Vagina (tissue), 2 donors: ENCODE measurements at places on chromosomes 7 and 10.

DNA sequence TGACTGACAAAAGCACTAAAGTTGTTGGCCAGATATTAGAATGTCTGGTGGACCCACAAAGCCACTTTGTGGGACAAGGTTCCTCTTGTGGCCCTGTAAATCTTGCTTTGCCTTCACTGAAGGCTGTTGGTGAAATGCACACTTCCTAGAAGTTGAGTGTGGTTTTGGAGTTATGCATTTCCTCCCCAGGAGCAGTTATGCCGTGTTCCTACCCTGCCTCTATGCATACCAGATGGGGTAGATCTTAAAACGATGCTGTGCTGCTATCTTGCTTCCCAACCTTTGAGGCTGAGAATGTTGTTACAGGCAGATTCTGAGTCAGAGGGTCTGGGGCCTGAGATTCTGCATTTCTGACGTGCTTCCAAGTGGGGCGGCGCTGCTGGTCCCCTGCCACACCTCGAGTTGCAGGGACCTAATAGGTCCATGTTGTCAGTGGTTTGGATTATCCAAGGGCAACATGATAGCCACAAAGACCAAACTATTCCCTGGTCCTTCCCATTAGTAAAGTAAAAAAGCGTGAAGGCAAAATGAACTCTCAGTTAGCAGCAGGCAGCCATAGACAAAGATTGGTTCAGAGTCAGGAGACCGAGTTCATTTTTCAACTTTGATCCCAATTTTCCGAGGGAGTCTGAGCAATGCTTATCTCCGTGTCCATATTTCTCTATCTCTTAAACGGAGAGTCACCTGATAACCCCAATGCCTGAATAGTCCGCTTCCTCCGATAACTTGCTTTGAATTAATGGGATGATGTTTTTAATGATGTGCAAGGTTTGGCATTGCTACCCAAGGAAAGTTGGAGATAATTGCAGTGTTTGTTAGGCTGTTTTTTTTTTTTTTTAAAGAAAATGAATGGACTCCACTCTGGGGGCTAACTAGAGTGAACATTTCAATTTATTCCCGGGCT lies 55.8 kb downstream of the CDHR3 start:
- no peak for DNase-seq

DNA sequence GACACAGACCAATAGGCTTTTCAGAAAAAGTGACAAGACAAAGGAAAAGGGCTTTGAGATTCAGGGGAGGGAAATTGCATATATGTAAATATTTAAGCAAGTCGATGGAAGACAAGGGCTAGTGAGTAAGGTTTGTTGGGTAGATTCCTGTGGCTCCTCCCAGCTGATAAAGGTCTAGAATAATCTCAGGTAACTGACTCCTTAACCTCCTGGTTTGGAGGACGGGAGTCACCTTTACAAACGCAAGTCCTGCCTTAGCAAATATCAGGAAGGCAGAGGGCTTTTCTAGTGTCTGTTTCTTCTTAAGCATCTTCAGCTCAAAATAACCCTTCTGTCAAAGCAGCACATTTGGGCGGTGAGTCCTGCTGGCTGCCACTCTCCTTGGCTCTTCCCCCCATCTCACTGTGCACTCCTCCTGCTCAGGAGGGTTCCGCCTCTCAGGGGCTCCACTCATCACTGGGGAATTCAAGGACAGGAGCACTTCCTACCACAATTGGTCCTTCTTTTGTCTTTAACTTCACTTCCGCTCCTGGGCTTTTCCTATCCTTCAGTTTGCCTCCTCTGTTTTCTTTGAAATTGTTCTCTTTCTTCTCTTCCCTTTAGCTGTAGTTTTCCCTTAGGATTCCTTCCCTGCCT lies 496.3 kb upstream of the KLF6 start:
- DNase-seq: no peak

- DNase-seq: no peak
Observed at GRCh38 chr7:158475036-158475678, 112.5 kb downstream of the PTPRN2 start.

GRCh38 chr10:24417053-24417452 lies 208.1 kb downstream of the KIAA1217 start:
- no peak for DNase-seq

DNA sequence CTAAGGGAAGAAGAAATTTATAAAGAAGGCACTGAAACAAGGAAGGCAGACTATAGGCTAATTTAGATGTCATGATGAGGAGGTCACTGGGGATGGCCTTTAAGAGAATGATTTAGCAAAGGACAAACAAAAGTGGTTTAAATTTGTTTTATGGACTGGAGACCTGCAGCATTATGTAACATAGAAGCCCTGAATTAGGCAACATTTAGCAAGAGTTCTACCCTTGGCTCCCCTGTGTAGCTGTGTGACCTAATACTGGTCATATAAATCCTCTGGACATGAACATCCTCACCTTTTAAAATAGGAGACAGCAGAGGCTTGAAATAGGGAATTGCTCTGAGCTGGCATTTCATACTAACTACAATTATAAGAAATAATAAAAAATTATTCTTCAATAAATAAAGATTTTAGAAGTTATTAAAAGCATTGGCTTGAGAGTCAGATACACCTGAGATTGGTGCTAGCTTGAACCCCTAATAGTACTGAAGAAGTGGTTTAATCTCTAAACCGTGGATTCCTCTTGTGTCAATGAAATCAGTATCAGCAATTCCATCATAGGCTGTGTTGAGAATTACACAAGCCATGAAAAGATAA lies 48.9 kb downstream of the RNLS start:
- no peak for DNase-seq

GRCh38 chr7:28856656-28857055 lies 101.5 kb downstream of the TRIL start:
- no peak for DNase-seq

DNA sequence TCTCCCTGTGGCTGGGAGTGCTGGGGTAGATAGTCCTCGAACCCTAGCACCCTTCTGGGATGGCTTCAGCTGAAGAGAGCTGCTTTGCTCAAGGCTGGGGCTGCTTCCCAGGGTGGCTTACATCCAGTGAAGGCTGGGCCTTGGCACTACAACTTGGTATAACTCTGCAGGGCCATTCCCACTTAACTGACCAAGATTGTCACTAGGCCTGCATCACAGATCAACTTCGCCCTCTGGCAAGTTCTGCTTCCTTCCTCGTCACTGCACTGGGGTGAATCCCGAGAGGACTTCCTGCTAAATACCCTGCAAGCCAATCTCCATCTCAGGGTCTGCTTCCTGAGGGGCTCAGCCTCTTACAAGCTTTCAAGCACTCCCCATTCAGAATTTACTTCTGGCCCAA lies 195.2 kb downstream of the DOCK4 start:
- DNase-seq: no peak

DNA sequence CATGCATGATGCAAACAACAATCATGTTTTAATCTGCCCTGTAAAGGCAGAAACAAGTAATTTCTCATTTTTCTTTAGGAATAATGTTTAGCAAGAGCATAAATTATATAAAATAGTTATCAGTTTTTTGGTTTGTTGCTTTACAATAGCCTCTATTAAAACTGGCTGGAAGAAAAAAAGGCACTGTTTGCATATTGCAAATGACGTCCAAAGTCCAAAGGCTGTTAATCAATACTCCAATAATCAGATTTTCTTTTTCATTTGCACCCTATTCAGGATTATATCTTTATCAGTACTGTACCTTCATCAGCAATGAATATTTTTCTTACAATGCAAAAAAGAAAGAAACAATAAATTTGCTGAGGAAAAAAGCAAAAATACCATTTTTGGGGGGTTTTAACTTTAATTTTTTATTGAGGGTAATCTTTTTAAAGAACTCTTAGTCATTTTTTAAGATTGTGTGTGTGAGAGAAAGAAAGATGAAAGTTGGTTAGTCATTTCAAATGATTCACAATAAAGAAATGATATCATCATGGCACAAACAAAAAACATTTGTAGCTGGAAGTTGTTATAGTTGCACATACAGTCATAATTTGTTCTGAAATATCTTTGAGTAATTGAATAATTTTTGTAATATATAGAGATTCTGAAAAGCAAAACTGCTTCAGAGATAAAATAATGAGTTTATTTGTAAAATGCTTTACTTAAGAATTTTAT lies 44.4 kb upstream of the AKR1C2 start:
- no peak for DNase-seq

GRCh38 chr10:125538947-125539731 lies 143.8 kb downstream of the TEX36 start:
- no peak for DNase-seq

DNA sequence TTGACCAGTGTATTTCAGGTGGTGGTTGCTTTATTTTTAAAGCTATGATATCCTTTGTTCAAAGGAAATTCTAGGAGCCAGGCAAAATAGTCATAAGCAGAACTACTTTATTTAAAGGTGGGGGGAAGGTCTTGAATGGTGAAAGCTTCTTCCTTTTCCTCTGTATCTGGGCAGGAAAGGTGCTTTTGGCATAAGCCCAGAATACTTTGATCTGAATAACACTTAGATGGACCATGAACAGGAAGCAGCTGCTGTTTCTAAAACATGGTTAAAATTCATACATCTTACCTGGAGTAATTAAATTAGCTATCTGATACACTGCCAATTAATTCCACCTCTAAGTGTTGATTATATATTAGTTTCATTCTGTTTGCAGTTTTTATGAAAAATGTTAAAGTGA lies 13.3 kb downstream of the ZNF804B start:
- DNase-seq: no peak

- no peak for DNase-seq
Observed at GRCh38 chr10:131609176-131609575, 291.6 kb upstream of the PPP2R2D start.

- DNase-seq: no peak
Observed at GRCh38 chr7:27151931-27152815, at the start of gene HOXA3. TSS of gene HOXA3 (minus strand) at chr7:27152583. CDS start at chr7:27110640, 41,943 bp downstream.

- DNase-seq: no peak
Observed at GRCh38 chr10:105679781-105680180, 1038.7 kb downstream of the SORCS3 start.

- no peak for DNase-seq
Observed at GRCh38 chr7:77753173-77753572, 45.1 kb downstream of the TMEM60 start.

- no peak for DNase-seq
Observed at GRCh38 chr10:6843894-6844650, 264.0 kb upstream of the PRKCQ start.

DNA sequence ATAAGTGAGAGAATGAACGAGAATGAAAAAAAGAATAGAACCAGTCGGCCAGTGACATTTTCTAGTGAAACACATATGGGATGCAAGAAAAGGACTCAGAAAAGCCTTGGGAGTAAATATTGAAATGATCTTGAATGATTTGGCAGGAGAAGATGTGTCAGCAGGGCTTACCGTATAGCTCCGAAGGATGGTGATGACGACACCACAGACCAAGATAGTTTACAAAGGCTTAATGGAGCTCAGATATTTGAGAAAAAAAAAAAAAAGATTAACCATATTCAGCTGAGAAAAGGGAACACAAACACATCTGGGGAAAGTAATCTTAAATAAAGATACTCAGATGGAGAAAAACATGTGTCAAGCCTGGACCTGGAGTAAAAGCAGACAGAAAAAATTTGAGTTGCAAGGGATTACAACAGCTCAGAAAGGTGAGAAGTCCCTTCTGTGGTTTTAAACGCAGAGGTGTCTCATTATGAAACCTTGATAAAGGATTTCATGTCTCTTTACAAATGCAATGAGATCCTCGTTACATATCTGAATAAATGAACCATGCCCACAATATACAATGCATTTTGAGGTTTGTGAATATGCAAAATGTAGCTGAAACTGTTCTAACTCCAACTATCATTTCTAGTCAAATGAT lies 36.0 kb downstream of the DNAJB9 start:
- no peak for DNase-seq

GRCh38 chr10:74058658-74059057 lies 60.7 kb downstream of the VCL start:
- DNase-seq: no peak

DNA sequence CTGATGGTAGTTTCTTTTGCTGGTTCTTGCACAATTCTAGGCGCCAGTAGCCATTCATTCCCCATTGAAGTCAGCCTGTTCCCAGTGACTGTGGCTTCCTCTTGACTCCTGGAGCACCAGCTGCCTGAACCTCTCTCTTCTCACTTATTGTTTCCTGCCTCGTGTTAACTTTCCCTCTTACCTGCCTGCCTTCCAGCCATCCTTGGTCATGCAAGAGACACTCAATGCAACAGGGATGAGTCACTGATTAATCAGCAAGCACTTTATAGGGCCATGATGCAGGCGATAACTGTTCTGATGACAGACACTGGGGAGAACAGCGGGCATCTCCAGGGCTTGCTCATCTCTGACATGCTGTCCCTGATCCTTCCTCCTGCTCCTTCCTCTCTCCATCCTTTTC lies 122.0 kb downstream of the PLCE1 start:
- no peak for DNase-seq

DNA sequence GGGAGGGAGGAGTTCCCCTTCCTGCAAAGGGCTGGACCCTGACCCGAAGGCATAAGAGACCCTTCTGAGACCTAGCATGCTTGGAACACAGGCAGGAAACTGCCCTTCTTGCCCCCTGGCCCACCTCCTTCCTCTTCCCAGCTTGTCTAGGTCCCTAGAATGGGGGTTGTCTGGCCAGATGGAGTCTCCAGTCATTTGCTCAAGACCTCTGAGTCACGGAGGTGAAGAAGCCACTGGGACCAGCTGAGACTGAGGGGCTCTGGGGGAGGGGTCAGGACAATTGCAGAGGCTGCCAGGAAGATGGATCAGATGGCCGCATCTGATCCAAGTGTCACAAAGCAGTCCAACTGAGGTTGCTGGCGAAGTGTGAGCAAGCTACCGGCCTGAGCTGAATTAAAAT lies 46.2 kb downstream of the COL13A1 start:
- no peak for DNase-seq

DNA sequence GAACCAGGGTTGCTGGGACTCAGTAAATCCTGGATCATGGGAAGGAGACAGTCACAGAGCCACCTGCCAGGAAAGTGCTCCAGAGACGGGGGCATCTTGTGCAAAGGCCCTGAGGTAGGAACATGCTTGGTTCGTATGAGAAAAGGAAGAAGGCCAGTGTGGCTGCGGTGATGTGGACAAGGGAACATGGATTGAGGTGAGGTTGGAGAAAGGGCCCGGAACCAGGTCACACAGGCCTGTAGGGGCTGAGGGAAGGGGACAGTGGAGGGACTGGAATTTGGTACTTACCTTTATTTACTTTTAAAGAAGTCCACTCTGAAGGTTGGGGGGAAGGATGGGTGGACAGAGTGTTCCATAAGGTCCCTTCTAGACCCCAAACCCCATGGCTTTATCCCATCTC lies 32.9 kb upstream of the CXCL12 start:
- peak; percentile 85 for DNase-seq

DNA sequence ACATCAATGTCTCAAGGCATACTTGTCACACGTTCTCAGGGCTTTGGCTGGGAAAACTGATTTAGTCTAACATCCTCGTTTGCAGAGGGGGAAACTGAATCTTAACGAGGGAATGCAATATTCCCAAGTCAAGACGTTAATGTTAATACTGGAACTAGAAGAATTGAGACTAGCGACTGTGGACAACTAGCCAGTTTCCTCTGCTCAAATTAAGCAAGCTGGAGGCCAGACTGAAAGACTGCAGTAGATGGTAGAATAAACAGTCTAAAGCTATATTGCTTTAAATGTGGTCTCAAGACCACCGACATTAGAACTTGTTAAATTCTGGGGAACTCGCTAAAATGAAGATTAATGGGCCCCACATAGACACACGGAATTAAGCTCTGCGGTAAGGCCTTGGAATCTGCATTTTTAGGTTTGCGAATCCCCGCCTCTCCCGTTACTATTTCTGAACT lies 639 bp upstream of the TFAM start:
- no peak for DNase-seq
